ENCODE measurements at places on chromosomes 3 and 15. TPM values are rescaled to one million over a fixed set of nuclear protein-coding genes. Genes with fewer than 3 reads are reported as not detected.

The RARB gene
- total RNA-seq: not detected

GRCh38 chr3:183538486-183538885 lies 17.0 kb downstream of the KLHL6 start:
- H3K4me1 ChIP-seq: peaks cover 66% of the 10 kb centered on the region
- H3K4me3 ChIP-seq: no peak overlapping the region

The IQCF5 gene
- not detected for total RNA-seq

The HES1 gene
- total RNA-seq: 0.28 TPM

DNA sequence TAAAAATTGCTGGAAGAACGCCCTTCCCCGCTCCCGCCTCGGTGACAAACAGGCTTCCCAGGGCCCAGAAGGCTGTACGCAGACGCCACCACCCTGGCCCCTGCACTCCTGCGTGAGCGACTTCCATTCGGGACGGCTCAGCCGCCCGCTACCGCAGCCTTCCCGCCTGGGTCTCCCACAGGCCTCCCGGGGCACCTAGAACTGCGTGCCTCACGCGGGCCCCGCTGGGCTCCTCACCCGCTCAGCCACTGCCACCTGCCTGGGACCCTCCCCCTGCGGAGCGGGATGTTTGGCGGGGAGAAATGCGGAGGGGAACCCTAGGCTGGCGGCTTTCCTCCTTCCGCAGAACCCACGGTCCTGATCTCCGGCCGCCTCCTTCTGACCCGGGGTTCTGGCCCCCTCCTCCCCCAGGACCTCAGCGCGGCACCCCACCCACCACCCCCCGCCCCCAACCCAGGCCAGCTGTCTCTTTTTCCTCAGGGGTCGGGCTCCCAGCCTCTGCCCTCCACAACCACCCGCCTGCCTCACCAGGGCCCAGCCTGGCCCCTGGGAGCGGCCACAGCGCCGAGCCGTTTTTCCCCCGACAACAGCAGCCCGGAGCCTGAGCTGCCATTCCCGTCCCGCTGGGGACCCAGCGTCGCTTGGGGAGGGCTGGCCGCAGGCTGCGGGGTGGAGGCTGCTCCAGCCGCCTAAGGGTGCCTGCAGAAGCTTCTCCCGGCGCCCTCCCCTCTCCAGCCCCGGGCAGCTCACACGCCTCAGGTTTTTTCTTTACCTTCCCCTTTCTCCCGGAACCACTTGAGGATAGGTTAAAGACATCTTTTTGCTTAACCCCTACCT lies 27.6 kb upstream of the RAB7A start:
- peaks cover 4% of the 10 kb centered on the region for H3K4me1 ChIP-seq
- H3K27me3 ChIP-seq: peaks cover 13% of the 10 kb centered on the region
- H3K36me3 ChIP-seq: no peaks in the 10 kb centered on the region
- H3K4me3 ChIP-seq: peak overlapping the region; percentile 24
- DNase-seq: no peak
- no peak overlapping the region for H3K27ac ChIP-seq

The FANCD2OS gene
- total RNA-seq: not detected

DNA sequence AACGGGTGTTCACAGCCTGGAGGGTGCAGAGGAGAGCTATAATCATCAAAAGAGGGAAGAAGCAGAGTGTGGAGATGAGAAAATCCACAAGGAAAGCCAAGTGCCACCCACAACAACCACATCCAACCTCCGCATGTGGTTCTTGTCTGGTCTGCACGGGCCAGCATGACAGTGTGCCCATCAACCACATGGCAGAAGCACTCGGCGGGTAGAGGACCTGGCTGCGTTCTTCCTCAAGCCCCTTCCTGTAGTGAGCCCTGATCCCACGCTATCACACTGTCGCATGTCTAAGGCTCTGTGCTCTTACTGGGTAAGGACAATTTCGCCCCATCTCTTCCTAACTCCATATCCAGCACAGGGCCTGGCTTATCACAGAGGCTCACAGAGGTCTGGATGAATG lies 41.9 kb downstream of the PTPN23 start:
- no peaks in the 10 kb centered on the region for H3K27me3 ChIP-seq
- no peak overlapping the region for H3K4me3 ChIP-seq
- H3K36me3 ChIP-seq: peaks cover 4% of the 10 kb centered on the region
- H3K4me1 ChIP-seq: peaks cover 20% of the 10 kb centered on the region
- H3K27ac ChIP-seq: peak overlapping the region; percentile 98

The LIPH gene
- not detected for total RNA-seq

DNA sequence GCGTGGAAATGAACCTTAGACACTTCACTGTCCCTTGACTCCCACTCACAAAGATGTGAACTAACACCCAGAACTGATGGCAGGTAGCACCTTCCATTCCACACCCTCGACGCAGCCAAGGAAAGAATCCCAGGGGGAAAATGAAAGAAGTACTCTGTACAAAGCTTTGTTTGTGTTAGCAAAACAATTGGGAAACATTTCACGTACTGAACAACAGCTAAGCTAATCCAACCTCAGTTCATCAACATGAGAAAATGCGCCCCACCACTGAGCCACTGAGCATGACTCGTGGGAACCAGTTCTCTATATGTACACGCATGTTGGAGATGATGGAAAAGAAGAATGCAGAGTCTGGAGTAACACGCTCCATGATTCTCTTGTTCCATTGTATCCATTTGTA lies 32.0 kb downstream of the CORO2B start:
- no peak overlapping the region for H3K4me3 ChIP-seq
- H3K36me3 ChIP-seq: no peaks in the 10 kb centered on the region
- no peak overlapping the region for H3K27ac ChIP-seq
- H3K27me3 ChIP-seq: peaks cover 14% of the 10 kb centered on the region

DNA sequence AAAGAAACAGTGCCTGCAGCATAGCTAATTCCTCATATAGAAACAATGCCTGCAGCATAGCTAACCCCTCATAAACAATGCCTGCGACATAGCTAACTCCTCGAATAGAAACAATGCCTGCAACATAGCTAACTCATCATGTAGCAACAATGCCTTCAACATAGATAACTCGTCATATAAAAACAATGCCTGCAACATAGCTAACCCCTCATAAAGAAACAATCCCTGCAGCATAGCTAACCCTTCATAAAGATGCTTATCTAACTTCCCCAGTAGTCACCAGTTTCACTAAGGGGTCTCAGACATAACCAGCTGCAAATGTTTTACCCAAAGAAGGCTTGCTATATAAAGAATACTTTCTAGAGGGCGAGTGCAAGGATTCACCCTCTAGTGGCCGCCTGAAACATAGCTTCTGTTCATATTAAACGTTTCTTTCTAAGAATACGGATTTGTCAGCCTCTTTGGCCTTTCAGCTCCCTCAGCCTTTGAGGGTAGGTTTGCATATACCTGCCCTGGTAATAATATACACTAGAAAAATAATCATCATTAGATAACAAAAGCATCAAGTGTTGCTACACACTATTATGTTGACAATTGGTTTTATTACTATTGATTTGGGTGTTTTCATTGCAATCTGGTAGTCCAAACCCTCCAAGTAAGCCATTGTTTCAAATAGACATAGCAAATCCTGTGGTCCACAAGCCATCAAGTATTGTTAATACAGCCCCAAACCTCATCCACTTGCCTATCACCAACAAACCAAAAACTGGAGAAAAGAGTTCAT lies 44.4 kb upstream of the FAN1 start:
- H3K27ac ChIP-seq: no peak overlapping the region
- H3K36me3 ChIP-seq: peaks cover 7% of the 10 kb centered on the region

GRCh38 chr3:33141006-33141405 lies 27.2 kb downstream of the CRTAP start:
- peaks cover 15% of the 10 kb centered on the region for H3K36me3 ChIP-seq
- no peaks in the 10 kb centered on the region for H3K4me1 ChIP-seq
- no peaks in the 10 kb centered on the region for H3K27me3 ChIP-seq
- no peak for DNase-seq
- no peak overlapping the region for H3K27ac ChIP-seq
- no peak overlapping the region for H3K4me3 ChIP-seq

The SCN10A gene
- total RNA-seq: not detected
